ENCODE measurements at places on chromosomes 11 and 22.

- no peaks in the 10 kb centered on the region for H3K4me1 ChIP-seq
- no peak overlapping the region for H3K27ac ChIP-seq
- no peak for DNase-seq
- H3K27me3 ChIP-seq, result no peaks in the 10 kb centered on the region
These were observed 41.2 kb downstream of the SYTL2 start for GRCh38 chr11:85769771-85770170.

DNA sequence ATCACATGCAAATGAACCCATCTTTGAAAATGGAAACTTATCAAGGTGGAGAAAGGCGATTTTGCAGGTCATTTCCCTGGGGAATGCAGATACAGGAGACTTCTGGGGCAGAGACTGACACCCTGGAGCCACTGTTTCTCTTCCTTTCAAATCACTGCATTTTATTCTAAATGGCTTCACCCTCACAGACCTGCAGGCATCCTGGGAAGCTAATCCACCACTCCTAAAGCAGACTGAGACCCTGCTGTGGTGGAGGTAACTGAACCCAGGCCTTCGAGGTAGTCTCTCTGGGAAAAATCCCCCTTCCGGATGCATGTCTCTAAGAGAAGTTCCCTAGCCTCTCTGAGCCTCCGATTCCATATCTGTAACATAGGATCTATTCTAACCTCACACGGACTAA, 20.9 kb upstream of the CSNK2A3 start:
- H3K27ac ChIP-seq, result no peak overlapping the region
- DNase-seq, result no peak
- no peaks in the 10 kb centered on the region for H3K36me3 ChIP-seq
- no peaks in the 10 kb centered on the region for H3K27me3 ChIP-seq

DNA sequence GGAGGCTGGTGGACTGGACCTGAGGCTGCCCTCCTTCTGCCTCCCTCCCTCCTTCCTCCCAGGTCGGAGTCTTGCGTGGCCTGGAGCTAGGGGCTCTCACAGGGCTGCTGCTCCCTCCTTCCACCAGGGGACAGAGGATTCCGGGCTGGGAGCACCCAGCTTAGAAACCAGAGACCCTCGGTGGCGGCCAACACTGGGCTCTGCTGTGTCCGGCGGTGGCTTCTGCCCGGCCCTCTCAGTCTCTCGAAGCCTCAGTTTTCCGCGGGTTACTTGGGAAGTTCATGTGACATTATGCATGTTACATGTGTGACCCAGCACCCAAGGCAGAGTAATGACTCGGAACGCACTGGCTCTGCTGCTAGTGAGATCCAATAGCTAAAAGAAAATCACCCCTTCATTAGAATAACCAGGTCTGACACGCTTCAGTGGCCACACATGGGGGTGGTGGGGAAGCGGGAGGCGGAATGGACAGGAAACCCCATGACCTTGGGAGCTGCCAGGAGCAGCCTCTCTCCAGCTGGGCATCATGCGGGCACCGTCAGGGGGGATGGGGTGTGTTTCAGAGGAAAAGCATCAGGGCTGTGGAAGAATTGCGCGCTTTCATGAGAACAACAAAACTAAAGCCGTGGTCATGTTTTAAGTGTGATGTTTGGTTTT, 5.9 kb upstream of the MRGPRG start:
- H3K27ac ChIP-seq, result no peak overlapping the region
- no peak overlapping the region for H3K4me3 ChIP-seq
- H3K4me1 ChIP-seq, result no peaks in the 10 kb centered on the region
- no peaks in the 10 kb centered on the region for H3K36me3 ChIP-seq

GRCh38 chr11:60953781-60954180, 1.8 kb upstream of the SLC15A3 start:
- no peak overlapping the region for H3K27ac ChIP-seq
- DNase-seq, result no peak
- no peaks in the 10 kb centered on the region for H3K27me3 ChIP-seq
- no peak overlapping the region for H3K4me3 ChIP-seq
- H3K4me1 ChIP-seq, result no peaks in the 10 kb centered on the region

GRCh38 chr22:50270666-50271394, 650 bp upstream of the MAPK11 start:
- peak overlapping the region; percentile 49 for H3K4me3 ChIP-seq
- peak; percentile 66 for DNase-seq
